ENCODE measurements at places on chromosomes 2 and 18.

GRCh38 chr2:20579866-20580265 lies 71.0 kb downstream of the HS1BP3 start:
- peak; percentile 23 for DNase-seq

GRCh38 chr2:200765139-200765951 lies 46.4 kb upstream of the BZW1 start:
- no peak for DNase-seq

- DNase-seq: no peak
These were observed 417.1 kb downstream of the SOCS6 start for GRCh38 chr18:70705831-70706416.

DNA sequence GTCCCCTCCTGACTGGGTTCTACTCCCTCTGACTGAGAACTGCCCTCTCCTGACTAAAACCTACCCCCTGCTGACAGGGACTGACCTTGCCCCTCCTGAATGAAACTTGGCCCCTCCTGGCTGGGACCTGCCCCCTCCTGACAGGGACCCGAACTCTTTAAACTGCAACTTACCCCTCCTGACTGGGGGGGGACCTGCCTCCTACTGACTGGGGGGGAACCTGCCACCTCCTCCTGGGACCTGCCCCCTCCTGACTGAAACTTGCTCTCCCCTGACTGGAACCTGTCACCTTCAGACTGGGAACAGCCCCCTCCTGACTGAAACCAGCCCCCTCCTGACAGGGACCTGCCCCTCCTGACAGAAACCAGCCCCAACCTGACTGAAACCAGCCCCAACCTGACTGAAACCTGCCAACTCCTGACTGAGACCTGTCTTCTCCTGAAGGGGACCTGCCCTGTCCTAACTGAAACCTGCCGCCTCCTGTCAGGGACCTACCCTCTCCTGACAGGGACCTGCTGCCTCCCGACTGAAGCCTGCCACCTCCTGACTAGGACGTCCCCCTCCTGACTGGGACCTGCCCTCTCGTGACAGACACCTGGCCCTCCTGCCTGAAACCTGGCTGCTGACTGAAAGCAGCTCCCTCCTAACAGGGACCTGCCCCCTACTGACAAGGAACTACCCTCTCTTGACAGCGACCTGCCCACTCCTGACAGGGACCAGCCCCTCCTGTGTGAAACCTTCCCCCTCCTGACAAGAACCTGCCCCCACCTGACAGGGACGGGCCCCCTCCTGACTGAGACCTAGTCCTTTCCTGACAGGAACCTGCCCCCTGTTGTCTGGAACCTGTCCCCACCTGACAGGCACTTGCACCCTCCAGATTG lies 87.1 kb downstream of the PXDN start:
- no peak for DNase-seq

GRCh38 chr2:201059961-201060755 lies 11.3 kb downstream of the HYCC2 start:
- no peak for DNase-seq

- no peak for DNase-seq
These were observed 18.5 kb downstream of the TMEM177 start for GRCh38 chr2:119697290-119698020.

DNA sequence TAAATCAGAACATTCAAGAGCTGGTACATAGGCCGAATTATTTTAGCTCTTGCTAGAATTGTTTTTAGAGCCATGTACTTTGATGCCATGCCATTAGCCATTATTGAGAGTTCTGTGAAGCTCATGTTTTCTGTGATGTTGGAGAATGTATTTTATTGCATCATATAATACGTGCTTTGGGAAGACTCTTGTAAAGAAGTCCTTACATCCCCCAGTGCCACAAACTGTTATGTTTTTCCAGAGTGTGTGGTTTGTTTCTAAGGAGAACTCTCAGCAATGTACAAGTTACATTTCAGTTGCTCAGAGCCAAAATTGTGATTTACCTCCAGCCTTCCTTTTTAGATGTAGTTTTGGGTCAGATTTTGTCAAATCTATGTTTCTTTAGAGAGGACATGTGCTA lies 148.6 kb downstream of the HAUS1 start:
- DNase-seq: no peak

All from stimulated activated naive B cell treated with anti-CD40 and anti-IgM and Interleukin-4, amounts not matched to agents 10 μg/mL and 1 μg/mL and 100 μg/mL, for 72 hours (primary cell).